ENCODE measurements at places on chromosomes 1 and 21. TPM values are rescaled to one million over a fixed set of nuclear protein-coding genes. Genes with fewer than 3 reads are reported as not detected.

GRCh38 chr1:63325279-63325985 is 3.1 kb downstream of the FOXD3 start:
- no peak for DNase-seq

DNA sequence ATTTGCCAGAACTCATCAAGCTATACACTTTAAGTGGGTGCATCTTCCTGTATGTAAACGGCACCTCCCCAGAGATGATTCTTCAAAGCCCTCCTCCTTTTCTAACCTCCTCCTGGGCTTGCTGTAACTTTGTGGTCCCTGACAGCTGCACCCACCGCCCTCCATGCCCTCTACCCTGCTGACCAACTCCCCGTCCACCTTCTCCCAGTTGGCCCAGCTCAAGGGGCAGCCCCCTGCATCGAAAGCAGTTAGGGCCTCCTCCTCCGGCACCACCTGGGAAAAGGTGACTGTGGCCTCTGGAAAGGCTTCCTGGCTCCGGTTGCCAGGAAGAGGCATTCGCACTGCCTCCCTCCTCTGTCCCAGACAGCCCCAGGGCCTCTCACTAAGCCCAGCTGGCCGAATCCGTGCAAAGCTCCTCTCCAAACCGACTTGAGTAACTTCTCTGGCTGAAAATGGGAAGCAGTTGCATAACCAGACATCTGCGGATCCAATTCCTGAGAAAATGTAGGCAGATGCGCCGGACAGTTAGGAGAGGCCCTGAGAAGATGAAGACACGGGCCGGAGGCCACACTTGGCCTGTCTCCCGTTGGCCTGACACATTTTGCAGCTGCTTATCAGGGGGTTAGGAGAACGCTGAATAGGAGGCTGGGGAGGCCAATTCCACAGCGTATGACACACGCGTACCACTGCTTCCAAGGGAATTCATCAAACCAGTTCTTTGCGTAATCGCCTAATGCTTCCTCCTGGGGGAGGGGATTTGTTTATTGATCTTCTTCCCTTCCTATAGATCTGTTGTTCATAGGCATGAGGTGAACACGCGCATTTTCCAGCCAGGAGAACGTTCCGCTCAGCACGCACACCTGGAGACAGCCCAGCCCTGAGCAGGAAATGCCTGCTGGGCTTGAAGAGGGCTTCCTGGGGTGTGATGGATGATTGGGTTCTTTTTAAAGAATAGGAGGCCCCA is 48.7 kb upstream of the COL6A2 start:
- peak; percentile 98 for DNase-seq

DNA sequence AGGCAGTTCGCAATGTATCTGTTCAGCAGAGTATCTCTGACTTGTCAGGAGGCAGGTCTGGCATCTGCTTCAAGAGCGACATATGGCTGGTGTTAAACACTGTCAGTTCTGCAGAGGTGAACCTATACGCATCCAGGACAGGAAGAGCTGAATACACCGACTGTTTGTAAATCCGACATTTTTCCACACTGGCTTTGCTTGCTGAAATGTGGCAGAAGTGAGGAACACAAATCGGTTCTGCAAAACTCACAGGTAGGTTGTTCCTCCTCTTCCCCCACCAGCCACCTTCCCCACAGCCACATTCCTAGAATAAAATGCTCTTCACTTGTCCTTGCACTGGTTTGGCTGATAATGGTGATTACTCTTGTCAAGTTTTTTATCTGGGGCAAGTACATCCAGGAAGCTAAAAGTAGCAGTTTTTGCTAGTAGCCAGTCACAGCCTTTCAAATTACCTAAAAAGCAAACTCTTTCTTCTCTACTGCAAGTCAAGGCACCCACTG is 289.2 kb downstream of the GRIK1 start:
- no peak for DNase-seq

DNA sequence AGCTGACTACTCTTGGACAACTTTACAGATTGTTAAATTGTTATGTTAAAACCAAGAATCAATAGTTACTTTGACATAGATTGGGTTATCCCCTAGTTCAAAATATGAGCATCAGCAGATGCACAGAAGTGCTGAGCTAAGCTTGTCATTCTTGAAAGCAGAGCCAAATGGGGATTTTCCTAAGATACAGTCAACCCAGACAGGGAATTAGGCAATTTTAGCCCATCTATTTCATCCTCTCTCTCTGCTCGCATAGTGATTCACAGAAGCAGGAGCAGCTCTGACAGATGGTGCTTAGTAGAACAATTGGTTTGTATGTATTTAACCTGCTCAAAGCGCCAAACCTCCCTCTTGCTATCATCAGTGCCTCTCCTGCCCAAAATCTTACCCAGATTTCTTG is 27.9 kb upstream of the PRRC2C start:
- DNase-seq, result no peak

GRCh38 chr1:24254783-24255182 is 64.4 kb upstream of the GRHL3 start:
- DNase-seq, result no peak

- no peak for DNase-seq
Observed at GRCh38 chr1:227635596-227635995, 72.2 kb downstream of the ZNF678 start.

DNA sequence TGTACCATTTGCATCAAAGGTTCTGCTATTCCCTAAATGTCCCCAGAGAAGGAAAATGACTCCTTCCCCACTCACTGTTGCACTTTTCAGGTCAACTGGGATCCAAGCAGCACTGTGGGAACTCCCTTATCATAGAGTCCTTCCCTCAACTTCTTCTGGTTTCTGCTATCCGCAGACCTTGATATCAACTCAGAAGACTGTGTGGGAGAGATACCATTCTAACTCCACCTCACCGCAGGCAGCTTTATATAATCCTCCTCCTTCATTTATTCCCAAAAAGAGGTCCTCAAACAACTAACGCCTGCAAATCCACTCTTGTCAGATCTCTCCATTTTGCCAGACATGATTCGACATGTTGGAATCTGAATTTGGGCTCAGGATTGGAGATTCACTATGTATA is 27.3 kb downstream of the LHX9 start:
- no peak for DNase-seq

- DNase-seq, result peak; percentile 93
Observed at GRCh38 chr21:41419921-41420862, 5.8 kb upstream of the MX1 start.

GRCh38 chr21:45319461-45320211 is 31.9 kb upstream of the POFUT2 start:
- DNase-seq, result no peak

GRCh38 chr21:43881283-43881682 is 16.3 kb downstream of the AGPAT3 start:
- no peak for DNase-seq

- DNase-seq, result no peak
Observed at GRCh38 chr1:161171191-161171590, 5.0 kb downstream of the PPOX start.

GRCh38 chr1:18062185-18062584 is 45.4 kb upstream of the IGSF21 start:
- DNase-seq, result no peak

- DNase-seq, result no peak
Observed at GRCh38 chr21:27734146-27734545, 767.3 kb upstream of the ADAMTS5 start.

GRCh38 chr1:167110586-167110985 is 16.7 kb downstream of the STYXL2 start:
- DNase-seq, result no peak

Gene SUCO
- 38.7 TPM for polyA plus RNA-seq

Gene CFHR5
- polyA plus RNA-seq, result not detected

Gene FAM177B
- not detected for polyA plus RNA-seq

Gene LCE3D
- not detected for polyA plus RNA-seq

Gene ATF3
- 57.3 TPM for polyA plus RNA-seq

Gene LIPI
- polyA plus RNA-seq, result 0.56 TPM

Measured in muscle of arm (tissue), 14 donors.